ENCODE measurements at places on chromosomes 7 and 10.

DNA sequence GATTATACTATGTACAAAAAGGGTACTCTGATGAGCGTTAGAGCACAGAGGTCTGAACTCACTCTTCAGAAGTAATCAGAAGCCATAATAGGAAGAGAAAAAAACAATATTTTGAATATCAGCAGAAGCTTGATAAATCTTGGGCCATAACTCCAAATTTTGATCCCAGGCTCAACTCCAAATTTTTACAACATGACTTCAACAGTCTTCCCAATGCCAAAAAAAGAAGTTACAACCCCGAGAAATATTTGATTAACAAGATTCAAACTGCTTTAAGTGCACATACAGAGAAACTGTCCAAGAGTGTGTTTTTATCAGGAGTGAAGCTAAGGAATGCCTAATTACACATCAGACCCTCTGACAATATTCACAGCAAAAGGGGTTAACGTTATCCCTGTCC lies 7.5 kb downstream of the MPP7 start:
- DNase-seq, result no peak

GRCh38 chr10:87753995-87754866 lies 63.8 kb downstream of the ATAD1 start:
- DNase-seq, result no peak

GRCh38 chr7:44385434-44386138 lies 60.2 kb upstream of the CAMK2B start:
- no peak for DNase-seq

DNA sequence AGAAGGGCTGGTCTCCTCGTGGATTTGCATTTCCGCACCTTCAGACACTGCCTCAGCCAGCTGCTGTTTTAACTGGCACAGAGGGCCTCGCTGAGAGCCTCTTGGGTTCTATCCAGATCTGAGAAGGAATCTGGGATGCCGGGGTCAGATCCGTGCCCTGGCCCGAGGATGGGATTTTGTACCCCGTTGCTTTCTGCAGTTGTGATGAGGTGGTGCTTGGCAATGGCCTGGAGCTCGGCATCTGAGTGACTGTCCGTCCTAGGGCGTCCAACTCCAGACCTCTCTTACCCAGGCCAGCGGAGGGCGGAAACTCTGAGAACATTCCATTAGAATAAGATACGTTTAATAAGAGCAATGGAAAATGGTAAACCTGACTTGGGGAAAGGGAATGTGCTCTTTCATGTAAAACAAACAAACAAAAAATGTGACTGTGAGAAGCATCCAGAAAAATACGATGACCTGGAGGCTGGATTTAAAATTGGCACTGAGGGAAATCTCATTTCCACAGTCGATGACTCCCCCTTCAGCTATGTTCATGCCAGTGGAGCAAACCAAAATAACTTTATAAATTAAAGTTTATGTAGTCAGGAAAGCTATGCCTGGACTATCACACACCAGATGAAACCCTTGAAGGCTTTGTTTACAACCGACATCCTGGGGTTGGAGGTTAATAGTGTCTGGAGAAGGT lies 39.6 kb downstream of the GRK5 start:
- DNase-seq, result peak; percentile 94

GRCh38 chr7:27364344-27364758 lies 121.7 kb downstream of the EVX1 start:
- DNase-seq, result peak; percentile 30

DNA sequence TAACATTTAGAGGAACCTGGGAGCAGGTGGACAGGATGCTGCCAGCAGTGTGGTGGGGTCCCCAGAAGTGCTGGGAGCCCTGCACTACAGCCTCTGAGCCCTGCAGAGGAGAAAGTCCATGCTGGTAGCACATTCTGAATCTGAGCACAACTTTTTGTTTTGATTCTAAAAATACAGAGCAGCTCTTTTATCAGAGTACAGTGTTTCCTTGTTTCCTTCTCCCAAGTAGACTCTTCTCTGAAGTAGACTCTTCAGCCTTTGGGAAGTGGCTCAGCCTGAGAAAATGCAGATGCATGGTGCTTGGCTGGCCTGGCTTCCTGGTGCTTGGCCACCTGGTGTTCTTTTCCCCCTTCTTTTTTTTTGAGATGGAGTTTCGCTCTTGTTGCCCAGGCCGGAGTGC lies 9.1 kb downstream of the ADCY1 start:
- no peak for DNase-seq

DNA sequence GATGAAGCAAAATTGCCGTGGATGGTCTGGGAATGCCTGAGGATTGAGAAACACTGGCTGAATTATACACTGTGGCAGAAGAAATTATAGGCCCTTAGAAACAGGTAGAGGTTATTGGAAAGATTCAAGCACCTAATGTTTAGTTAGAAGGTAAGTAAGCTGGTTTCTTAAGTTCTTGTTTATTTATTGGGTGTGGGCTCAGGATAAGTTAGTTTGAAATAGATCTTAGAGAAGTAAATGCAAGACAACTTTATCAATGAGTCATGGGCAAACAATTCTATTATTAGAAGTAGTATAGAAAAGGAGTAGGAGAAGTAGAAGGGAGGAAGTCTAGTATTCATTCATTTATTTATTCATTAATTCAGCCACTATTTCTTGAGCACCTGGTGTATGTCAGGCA lies 96.5 kb downstream of the KAT6B start:
- no peak for DNase-seq

DNA sequence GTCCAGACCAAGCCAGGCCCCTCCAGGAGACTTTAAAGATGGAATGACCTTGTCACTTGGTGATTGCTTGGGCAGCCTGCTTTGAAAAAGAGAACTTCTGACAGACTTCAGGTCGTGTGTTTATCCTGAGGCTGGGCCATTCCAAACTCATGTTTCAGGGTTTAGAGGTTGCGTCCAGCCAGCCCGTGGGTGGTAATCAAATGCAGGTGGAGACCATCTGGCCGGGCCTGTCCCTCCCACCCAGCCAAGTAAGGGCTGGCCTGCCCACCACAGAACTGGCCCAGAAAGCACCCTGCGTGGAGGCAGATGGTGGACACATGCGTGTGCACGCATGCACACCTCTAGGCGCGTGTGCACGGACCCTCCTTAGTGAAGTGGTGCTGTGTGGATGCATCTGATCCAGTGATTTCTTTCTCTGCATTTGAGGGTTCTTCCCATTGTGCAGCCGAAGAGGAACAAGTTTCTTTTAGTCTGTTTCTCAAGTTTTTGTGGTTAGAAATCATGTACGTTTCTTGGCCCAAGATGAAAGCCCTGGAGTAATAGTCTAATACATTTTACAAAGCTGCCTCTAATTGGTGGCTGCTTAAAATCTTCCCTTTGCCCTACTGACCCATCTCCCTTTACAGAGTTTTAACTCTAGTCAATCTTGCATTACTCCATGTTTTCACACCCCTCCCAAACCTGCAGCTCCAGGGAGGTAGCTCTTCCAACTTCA lies 43.0 kb downstream of the SUFU start:
- peak; percentile 48 for DNase-seq

DNA sequence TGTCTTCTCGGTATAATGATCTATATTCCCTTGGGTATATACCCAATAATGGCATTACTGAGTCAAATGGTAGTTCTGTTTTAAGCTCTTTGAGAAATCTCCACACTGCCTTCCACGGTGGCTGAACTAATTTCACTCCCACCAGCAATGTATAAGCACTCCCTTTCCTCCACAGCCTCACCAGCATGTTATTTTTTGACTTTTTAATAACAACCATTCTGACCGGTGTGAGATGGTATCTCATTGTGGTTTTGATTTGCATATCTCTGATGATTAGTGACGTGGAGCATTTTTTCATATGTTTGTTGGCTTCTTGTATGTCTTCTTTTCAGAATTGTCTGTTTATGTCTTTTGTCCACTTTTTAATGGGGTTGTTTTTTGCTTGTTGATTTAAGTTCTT lies 33.6 kb downstream of the KIAA1217 start:
- DNase-seq, result no peak

DNA sequence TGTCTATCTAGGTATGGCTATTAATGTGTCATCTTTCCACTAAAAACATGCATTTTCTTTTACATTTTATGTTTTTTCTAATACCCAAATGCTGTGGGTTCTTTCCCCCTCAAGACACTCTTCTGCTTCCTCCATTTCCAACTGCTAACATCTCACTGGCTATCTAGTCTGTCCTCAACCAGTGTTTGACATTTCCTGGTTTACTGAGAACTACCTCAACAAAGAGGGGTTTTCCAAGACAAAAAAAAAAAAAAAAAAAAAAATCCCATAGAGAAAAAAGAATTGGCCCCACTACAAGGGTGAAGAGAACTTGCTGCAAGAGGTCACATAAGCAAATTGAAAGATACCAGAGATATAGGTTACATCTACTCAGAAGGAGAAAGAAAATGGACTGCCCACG lies 359.7 kb downstream of the CRPPA start:
- no peak for DNase-seq

DNA sequence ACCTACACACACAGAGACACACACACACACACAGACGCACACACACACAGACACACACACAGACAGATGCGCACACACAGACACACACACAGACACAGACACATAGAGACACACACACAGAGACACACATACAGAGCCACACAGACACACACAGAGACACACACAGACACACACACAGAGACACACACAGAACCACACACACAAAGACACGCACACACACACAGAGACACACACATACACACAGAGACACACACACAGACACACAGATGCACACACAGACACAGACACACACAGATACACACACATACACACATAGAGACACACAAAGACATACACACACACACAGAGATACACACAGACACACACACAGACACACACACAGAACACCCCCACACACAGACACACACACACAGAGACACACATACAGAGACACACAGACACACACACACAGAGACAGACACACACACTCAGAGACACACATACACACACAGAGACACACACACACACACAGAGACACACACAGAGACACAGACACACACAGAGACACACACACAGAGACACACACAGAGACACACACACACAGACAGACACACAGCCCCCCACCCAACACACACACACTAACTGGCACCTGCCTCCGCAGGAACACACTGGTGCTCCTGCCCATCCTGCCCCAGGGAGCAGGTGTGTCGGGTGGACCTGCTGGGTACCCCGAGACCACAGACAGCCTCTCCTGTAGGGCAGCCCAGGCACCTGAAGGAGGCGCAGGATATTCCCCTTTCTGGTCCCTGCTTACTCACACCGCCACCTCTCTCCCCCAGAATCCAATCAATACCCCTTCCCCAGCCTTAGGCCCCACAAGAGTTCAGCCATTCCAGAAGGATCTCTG lies 5.4 kb upstream of the FZD9 start:
- no peak for DNase-seq

- DNase-seq, result peak; percentile 43
Measured at GRCh38 chr7:44449584-44449928, 40.9 kb downstream of the NUDCD3 start.
